ENCODE measurements at places on chromosomes 3 and 15.

DNA sequence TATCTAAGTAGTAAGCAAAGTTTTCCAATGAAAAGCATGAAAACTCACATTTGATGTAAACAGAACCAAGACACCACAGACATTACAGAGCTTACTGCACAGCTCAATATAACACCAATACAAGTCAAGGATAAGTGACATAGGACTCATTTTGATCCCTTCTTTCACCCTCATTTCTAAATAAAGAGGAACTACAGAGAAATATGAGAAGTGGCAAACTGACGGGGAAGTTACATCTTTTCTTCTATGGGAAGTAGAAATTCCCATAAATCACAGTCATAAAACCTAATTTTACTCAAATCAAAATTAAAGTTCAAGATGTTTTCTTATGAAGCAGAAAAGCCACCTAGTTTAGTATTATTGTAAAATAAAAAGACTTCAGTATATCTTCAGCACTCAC lies 3.8 kb downstream of the ATG3 start:
- no peak for DNase-seq

DNA sequence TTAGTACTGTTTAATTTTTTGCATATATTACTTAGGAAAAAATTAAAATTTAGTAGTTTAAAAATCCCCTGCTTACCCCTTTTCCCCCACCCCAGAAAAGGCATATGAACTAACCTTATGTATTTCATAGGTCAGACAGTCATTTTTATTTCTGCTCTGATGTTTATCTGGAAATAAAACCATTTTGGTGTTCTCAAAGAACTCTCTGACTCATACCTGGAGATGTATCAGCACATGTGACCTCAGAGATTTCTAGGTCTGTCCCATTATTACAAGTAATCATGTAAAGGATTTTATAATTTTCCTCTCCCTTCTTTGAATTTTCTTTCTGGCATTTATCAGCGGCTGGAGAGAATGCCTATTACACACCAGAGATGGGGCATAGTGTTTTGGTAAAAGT lies 14.1 kb upstream of the CCR8 start:
- DNase-seq: no peak

DNA sequence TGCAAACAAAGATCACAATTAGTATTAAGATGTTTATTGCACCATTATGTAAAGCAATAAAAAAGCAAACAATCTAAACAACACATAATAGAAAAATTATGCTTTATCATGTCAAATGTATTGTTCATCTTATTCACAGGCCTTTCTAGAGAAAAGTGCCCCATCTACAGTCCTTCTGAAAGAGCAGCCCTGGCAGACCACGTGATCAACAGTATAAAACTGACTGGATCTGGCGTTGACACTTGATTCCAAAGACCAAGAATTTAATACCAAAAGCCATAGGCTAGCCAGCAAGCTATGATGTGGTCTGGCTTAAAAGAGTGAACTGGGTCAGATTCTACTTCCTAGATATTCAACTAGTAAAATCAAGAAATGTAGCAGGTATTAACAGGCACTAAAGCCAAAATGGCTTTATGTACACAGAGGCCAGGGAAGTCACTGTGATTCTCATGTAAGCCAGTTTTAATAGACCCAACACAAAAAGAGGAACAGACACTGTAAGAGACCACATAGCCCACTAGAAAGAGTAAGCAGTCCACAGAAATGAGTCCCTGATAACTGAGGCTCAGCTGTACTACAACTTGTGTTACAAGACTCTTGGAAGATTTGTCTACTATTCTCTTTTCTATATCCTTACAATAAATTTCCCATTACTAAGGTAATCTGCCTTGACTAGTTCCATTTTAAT lies 32.5 kb downstream of the DMXL2 start:
- DNase-seq: no peak

DNA sequence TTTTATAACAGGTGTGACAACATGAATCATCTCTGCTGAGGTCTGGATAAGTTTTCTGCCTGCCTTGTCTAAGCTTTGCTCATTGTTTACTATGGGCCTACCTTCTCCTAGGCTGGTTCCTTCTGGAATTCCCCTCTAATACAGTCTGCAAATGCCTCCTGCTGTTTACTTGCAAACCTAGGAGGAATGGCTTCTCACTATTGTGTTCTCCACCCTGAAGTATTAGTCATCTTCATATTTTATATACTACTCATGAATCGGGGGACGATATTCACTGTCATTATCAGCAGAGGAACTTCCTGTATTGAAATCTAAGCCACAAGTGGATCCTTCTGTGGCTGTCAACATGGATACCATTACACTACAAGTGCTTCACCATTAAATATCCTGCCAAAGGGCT lies 154.8 kb downstream of the PLCL2 start:
- peak; percentile 91 for DNase-seq

GRCh38 chr3:131390331-131390730 lies 8.8 kb downstream of the NUDT16 start:
- no peak for DNase-seq

DNA sequence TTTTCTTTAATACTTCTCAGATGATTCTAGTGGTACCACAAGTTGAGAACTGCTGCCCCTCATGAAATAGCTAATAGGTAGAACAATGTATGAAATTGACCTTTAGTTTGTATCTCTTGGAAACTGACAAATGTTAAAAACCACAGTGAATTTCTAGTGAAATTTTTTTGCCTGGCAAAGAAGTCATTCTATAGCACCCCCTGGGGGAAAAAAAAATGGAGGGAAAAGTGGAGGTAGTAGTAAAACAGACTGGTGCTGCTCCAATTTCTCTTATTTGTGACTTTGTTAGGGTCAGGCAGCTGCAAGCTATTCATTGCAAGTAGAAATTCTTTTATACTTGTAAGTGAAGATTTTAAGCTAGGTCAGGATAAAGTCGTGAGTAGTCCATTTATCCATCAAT lies 605.0 kb downstream of the NLGN1 start:
- DNase-seq: no peak

GRCh38 chr3:171123915-171124314 lies 97.4 kb upstream of the SLC2A2 start:
- no peak for DNase-seq

DNA sequence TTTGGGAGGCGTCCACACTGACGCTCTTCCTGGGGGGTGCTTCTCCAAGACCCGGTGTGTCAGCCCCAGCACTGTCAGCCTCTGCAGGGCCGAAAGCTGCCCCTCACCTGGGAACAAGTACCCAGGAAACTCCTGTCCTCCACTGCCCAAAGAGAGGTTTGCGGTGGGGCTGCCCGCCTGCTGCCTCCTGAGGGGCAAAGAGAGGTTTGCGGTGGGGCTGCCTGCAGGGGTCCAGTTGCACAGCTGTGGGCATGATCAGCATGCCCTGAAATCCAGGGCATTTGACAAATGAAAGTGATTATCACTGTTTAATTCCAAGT lies 15.1 kb upstream of the SNRPA1 start:
- DNase-seq: no peak

DNA sequence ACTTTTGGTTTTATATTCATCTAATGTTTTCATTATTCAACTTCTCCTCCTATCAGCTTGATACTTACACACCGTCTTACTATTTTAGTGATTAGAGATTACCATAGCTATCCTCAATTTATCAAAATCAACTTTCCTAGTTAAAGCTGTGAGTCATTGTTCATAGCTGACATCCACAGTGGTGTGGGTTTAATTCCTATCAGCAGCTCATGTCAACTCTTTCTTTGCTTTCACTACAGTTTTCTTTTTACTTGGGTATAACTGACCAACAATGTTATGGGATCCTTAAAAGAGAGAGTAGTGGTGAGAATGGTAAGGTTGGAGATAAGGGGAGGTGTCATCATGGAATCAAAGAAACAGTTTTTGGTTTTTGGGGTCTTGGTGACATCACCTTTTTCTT lies 112.7 kb downstream of the NFKBIZ start:
- DNase-seq: peak; percentile 51

- DNase-seq: no peak
Observed at GRCh38 chr3:79341961-79342360, 425.8 kb downstream of the ROBO1 start.

GRCh38 chr3:3559786-3560185 lies 239.4 kb upstream of the LRRN1 start:
- DNase-seq: no peak

DNA sequence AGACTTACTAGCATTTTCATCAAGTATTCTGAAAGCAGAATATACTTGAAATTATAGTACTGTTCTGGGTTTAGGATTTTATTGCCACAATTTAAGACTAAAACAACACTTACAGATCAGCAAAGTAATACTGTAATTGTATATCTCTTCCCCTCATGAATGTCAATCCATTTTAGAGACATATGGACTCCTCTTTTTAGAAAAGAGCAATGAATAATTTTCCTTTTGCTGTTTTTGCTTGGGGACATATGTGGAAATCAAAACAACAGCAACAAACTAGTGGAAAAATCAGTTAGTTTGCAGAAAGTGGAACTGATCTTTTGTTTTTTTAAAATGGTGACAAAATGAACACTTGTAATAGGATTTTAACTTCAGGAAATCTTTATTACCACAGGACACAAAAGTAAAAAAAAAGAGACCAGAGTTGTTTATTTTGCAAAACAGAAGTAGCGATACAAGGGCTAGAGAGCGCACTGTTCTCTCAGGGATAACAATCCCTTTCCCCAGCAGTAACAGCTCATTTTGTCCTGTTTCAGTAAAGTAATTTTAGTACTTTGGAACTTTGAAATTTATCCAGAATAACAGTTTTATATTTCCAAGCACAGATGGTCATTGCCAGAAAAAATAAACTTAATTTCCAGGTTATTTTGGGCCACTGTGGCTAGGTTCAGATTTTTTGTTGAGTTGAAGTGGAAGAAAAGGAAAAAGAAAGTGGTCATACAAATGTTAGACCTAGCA lies 17.1 kb downstream of the LEKR1 start:
- no peak for DNase-seq

GRCh38 chr3:197907196-197907595 lies 42.8 kb upstream of the RPL35A start:
- no peak for DNase-seq

DNA sequence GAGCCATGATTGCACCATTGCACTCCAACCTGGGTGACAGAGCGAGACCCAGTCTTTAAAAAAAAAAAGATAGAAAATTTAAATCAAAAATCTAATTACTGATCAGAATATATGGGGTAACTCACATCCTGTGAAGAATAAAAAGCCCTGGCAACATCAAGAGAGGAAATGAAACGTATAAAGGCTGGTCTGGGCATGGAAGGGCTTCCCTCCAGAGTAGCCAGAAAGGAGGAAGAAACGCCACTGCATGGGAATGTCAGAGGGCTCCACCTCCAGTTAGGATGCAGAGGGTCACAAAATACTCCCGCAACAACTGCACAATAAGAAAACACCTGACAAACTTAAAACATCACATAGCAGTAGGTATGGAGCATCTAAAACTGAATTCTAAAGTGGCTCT lies 4.9 kb upstream of the IQCF1 start:
- no peak for DNase-seq

DNA sequence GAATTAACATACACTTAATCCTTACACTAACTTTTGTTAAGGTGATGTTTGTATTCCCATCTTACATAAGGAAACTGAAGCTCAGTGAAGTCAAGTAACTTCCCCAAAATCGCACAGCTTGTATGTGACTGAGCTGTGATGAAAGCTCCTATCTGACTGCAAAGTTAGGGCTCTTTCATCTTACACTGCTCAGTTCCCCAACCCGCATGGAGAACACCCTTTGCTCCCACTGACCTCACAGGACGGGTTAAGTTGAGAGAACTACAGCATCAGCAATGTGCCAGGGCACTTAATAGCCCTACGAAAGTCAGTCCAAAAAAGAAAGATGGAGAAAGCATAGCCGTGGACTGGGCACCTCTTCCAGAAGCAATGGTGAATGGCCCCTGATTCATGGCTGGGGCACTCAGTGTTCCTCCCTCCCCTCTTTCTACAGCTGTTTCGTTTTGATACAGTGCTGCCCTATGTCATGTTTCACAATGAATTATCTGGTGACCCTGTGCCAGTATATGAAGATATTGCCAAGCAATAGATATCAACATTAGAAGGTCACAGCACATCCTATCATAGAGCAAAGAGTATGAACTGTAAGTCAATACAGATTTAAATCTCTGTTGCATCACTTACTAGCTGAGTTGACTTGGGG lies 38.0 kb downstream of the CADPS start:
- DNase-seq: no peak

DNA sequence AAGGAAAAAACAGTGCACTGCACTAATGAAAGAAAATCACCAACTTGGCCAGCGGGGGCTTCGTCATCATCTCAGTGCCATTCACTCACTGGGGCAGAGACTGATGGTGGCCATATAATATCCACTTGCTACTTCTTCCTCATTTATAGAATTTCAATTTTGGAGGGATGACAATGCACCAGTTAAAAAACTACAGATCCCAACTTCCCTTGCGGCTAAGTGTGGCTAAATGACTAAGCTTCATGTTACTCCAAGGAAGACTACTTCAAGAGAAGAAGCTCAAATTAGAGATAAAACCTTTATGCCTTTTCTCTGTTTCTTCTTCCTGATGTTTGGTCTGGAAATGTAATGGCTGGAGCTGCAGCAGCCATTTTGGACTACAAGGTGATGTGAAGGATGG lies 38.8 kb downstream of the NGLY1 start:
- no peak for DNase-seq

DNA sequence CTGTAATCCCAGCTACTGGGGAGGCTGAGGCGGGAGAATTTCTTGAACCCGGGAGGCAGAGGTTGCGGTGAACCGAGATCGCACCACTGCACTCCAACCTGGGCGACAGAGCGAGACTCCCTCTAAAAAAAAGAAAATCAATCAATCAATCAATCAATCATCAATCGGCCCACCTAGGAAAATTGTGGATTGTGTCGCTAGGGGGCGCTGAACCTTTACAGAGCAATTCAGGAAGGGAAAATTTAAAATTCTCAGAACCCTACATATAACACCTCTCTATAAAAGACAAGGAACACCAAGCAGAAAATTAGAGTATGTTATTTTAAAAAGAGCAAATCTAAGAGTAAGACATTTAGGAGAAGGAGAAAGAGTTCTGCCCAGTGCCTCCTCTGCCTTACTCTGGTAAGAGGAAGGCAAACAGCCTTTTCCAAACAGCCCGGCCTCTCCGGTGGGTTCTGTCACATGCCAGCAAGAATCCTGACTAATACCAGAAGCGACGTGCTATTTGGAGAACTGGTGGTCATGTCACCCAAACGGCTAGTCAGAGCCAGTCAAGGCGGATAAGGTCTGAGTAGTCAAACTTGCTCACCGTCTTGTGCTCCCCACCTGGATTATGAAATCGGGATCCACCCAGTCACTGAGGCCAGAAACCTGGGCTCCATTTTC lies 22.3 kb upstream of the SMCO1 start:
- no peak for DNase-seq

DNA sequence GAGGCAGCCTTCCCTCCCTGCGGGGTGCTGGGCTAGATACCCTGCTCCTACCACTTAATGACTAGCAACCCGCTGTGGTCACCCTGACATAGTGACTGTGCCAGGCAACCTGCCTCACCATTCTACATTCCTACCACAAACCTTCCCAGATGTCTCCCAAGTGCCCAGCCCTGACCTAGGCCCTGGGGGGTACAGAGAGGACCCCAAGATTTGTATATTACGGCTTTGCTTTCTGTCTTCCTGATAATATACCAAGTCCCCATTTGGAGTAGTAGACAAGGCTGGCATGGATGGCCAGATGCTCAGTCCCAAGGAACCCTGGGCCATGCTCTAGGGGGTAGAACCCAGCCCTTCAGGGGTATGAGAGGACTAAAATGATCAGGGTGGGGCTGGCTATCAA lies 31.0 kb downstream of the ESYT3 start:
- DNase-seq: no peak
